ENCODE measurements at places on chromosomes 12 and 14. TPM values are rescaled to one million over a fixed set of nuclear protein-coding genes. Genes with fewer than 3 reads are reported as not detected.

The GALNT16 gene
- total RNA-seq, result under 0.01 TPM

The CLBA1 gene
- total RNA-seq, result 3.2 TPM

The DNM1L gene
- total RNA-seq, result 61.9 TPM

The DYRK2 gene
- total RNA-seq, result 4.4 TPM

The KRT79 gene
- not detected for total RNA-seq

The SERPINA10 gene
- total RNA-seq, result not detected

The GARIN6 gene
- not detected for total RNA-seq

The SYT1 gene
- 2.0 TPM for total RNA-seq

The B4GALNT3 gene
- total RNA-seq, result not detected

The PLD4 gene
- total RNA-seq, result under 0.01 TPM

The TSPAN19 gene
- total RNA-seq, result under 0.01 TPM

The AKAP5 gene
- total RNA-seq, result 0.22 TPM

The LRTM2 gene
- total RNA-seq, result not detected

The GUCY2C gene
- total RNA-seq, result not detected

The RNU4-1 gene
- total RNA-seq, result under 0.01 TPM

The BHLHE41 gene
- total RNA-seq, result under 0.01 TPM

The NOC4L gene
- total RNA-seq, result 10.2 TPM

The CCDC175 gene
- total RNA-seq, result not detected

The RERGL gene
- total RNA-seq, result not detected

The TM7SF3 gene
- 99.0 TPM for total RNA-seq

The IL31 gene
- total RNA-seq, result not detected

The GPRC5A gene
- total RNA-seq, result 0.99 TPM

The BLTP3B gene
- 8.3 TPM for total RNA-seq

The FLRT2 gene
- 139 TPM for total RNA-seq

The KRT2 gene
- total RNA-seq, result not detected

The RNF31 gene
- total RNA-seq, result 23.2 TPM

The SEL1L gene
- total RNA-seq, result 63.3 TPM

The KRT4 gene
- not detected for total RNA-seq

The OR6C75 gene
- not detected for total RNA-seq

The KLRC3 gene
- not detected for total RNA-seq

The APOF gene
- not detected for total RNA-seq

The SERPINA1 gene
- total RNA-seq, result not detected

The CLEC4C gene
- not detected for total RNA-seq

The STAB2 gene
- total RNA-seq, result 5.7 TPM

The RNF212B gene
- total RNA-seq, result not detected
